ENCODE measurements at places on chromosomes 13 and 19.
A peak's percentile ranks its signal among the peaks of the same experiment; 100 is the strongest.

- no peak for DNase-seq
Observed at GRCh38 chr13:99395436-99395835, 88.2 kb upstream of the GPR183 start.

DNA sequence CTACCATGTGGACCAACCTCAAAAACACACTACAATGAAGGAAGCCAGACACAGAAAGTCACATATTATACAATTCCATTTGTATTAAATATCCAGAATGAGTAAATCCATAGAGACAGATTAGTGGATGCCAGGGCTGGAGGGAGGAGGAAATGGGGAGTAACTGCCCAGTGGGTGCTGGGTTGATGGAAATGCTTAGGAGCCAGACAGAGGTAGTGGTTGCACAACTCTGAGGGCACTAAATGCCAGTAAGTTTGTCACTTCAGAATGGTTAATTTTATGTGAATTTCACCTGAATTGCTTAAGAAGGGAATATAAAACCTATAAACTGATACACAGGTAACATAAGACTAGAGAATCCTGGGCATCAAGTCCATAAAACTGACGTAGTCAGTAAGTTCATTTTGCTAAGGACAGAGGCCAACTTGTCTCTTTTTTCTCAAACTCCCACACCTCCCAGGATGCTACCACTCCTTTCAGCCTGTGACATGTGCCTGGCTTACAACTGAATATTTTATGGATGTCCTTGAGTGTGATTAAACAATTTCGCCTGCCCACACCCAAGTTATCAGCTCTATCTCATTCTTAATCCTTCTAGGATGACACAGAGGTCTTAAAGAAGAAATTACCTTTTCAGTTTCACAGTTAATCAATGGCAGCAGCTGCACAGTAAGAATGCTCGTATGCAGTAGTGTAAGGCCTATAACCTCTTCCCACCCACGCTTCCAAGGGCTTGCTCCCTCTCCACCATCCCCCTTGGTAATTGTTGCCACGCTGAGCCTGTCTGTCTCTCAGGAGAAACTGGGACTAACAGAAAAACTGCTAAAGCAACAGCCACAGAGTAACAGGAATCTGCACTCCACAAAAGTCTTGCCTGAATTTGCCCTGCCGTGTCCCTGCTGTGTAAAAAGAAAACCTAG is 5.9 kb upstream of the MLNR start:
- DNase-seq = no peak

- peak; percentile 41 for DNase-seq
Observed at GRCh38 chr13:30880856-30881155, 25.3 kb upstream of the MEDAG start.

- DNase-seq = no peak
Observed at GRCh38 chr13:27635266-27635665, 13.6 kb downstream of the POLR1D start.

- DNase-seq = peak; percentile 74
Observed at GRCh38 chr19:45179072-45179891, 698 bp downstream of the BLOC1S3 start.

Data from Daoy (cell line).